Stimulated activated CD4-positive, alpha-beta T cell treated with anti-CD3 and anti-CD28 coated beads, Interleukin-1b, Interleukin-23, amount 100 ng/mL, for 24 hours (primary cell): ENCODE measurements at places on chromosomes 3 and 15.

GRCh38 chr3:193980326-193980725 is 155.6 kb upstream of the HES1 start:
- DNase-seq = no peak

- DNase-seq = no peak
Measured at GRCh38 chr3:105614288-105615030, 247.8 kb downstream of the ALCAM start.

GRCh38 chr3:63585927-63586326 is 66.5 kb upstream of the SNTN start:
- no peak for DNase-seq

DNA sequence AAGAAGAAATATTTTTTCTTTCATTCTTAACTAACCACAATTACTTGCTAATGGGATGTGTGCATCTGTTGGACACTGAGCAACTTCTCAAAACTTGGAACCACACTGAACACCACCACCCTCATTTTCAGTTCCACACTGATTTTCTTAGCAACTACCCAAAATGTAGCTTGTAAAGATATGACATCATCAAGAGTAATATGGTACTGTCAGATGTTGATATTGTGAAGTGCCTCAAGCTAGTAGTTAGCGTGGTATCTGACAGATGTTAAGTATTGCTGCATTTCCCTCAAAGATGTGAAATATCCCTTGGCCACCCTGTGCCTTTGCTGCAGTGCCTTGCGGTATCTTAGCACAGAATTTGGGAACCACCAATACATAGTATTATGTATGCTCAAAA is 9.3 kb downstream of the RFTN1 start:
- no peak for DNase-seq

GRCh38 chr3:63798949-63799348 is 20.1 kb upstream of the C3orf49 start:
- DNase-seq = no peak
